ENCODE measurements at places on chromosomes 6 and 20. TPM values are rescaled to one million over a fixed set of nuclear protein-coding genes. Genes with fewer than 3 reads are reported as not detected.

DNA sequence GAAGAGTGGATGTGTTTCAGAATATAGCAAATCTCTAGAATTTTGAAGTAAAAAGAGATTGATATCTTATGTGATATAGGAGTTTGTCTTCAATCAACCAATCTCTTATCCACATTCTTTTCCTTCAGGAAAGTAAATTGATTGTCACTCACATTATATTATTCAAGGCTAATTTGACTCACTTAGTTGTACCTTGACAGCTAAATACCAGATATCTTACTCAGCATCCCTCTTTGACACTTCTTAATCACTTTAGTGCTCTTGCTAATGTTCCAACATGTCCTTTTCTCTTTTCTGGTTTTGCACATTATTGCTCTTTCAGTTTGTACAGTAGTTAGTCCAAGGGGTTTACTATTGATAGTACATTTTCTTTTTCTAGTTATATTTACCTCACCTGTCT is 286.9 kb upstream of the PTCHD4 start:
- H3K4me1 ChIP-seq, result no peaks in the 10 kb centered on the region
- no peak for DNase-seq
- no peaks in the 10 kb centered on the region for H3K27me3 ChIP-seq
- H3K27ac ChIP-seq, result no peak overlapping the region
- no peaks in the 10 kb centered on the region for H3K36me3 ChIP-seq

DNA sequence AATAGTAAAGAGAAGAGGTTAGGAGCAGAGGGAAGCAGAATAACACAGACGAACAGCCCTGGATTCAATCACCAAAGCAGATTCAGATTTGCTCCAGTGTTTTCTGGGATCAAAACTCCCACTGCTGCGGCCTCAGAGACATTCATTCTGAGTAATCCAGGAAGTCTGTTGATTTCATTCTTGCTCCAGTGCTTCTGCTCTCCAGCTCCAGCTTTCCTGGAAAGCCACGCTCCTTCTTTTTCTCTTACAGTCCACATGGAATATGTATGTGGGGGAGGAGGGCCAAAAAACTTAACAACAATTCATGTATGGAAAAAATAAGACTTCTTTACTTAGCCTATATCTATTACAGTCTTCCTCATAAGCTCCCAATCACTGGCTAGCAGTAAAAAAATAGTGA is 26.4 kb upstream of the UST start:
- peaks cover 2% of the 10 kb centered on the region for H3K4me1 ChIP-seq
- peak; percentile 22 for DNase-seq
- no peak overlapping the region for H3K4me3 ChIP-seq
- H3K36me3 ChIP-seq, result no peaks in the 10 kb centered on the region

- no peak overlapping the region for H3K27ac ChIP-seq
- no peak for DNase-seq
- peaks cover 1% of the 10 kb centered on the region for H3K36me3 ChIP-seq
- no peak overlapping the region for H3K4me3 ChIP-seq
- H3K4me1 ChIP-seq, result no peaks in the 10 kb centered on the region
These were observed 55.4 kb upstream of the TULP4 start for GRCh38 chr6:158256746-158257424.

DNA sequence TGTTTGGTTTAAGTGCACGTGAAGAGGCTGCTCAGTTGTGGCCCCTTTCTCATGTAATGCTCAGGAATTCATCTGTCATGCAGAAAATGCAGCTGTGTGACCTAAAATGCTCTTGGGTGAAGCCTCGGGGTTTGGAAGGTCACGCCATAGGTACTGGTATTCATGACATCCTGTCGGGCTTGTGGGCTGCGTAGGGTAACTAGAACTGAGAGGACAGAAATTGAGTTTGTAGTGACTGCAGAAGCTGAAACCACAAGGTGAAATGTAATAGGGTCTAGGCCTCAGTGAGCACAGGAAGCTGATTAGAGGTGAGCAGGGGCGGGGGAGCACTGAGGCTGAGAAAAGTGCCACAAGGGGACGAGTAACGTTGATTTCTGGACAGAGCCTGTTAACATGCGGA is 128.8 kb downstream of the SOBP start:
- H3K36me3 ChIP-seq, result no peaks in the 10 kb centered on the region
- DNase-seq, result no peak
- no peak overlapping the region for H3K27ac ChIP-seq
- no peaks in the 10 kb centered on the region for H3K27me3 ChIP-seq

DNA sequence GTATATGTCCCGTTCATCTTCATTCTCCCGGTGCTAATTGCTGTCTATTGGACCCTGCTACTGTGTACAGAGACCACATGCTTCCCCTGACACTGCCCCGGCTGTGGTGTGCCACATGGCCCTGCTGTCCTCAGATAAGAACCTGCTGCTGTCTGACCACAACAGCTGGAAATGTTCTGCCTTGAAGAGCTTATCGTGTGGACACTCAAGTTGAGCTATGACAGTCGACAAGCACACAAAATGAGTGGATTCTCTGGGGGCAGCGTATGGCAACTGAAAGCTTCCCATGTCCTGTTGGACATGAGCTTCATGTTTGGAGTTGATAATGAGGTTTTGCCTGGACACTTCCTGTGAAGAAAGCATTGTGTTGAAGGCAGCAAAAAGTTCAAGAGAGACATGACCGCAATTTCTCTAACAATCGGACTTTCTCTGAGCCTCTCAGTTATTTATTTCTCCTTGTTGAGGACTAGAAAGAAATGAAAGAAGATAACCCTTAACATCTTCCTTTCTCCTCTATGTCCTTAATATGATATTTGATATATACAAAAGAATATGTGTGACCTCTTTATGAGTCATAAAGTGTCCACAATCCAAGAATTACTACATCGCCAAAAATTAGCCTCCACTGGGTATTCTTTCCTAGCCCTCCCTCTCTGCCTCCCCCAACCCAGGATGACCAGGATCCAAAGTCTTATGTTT is 187.1 kb upstream of the TCF21 start:
- H3K4me3 ChIP-seq, result no peak overlapping the region
- no peaks in the 10 kb centered on the region for H3K36me3 ChIP-seq
- H3K4me1 ChIP-seq, result peaks cover 4% of the 10 kb centered on the region
- no peak overlapping the region for H3K27ac ChIP-seq

- H3K36me3 ChIP-seq, result no peaks in the 10 kb centered on the region
- no peak overlapping the region for H3K27ac ChIP-seq
These were observed 42.6 kb downstream of the MAPK14 start for GRCh38 chr6:36070252-36070651.

The EYA2 gene
- 0.37 TPM for polyA plus RNA-seq

DNA sequence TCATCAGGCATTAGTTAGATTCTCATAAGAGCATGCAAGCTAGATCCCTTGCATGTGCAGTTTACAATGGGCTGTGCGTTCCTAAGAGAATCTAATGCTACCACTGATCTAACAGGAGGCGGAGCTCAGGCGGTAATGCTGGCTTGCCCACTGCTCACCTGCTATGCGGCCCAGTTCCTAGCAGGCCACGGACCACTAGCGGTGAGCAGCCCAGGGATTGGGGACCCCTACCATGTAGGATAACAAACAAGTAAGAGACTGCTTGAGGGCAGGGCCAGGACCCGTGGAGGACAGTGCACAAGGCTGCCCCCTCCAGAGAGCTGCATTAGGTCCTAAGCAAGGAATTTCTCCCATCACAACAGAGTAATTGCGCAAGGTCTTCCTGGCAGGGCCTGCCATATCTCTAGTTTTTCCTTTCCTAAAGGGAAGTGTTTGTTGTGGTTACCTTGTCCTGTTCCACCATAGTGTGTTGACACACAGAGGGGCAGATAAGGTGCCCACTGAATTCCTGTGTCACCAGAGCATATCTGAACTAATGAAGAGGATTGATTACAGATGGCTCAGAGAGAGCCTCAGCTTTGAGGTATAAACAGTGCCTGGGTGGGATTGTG is 58.0 kb downstream of the PACRG start:
- no peak overlapping the region for H3K27ac ChIP-seq
- no peaks in the 10 kb centered on the region for H3K4me1 ChIP-seq
- DNase-seq, result no peak
- H3K4me3 ChIP-seq, result no peak overlapping the region
- no peaks in the 10 kb centered on the region for H3K36me3 ChIP-seq

DNA sequence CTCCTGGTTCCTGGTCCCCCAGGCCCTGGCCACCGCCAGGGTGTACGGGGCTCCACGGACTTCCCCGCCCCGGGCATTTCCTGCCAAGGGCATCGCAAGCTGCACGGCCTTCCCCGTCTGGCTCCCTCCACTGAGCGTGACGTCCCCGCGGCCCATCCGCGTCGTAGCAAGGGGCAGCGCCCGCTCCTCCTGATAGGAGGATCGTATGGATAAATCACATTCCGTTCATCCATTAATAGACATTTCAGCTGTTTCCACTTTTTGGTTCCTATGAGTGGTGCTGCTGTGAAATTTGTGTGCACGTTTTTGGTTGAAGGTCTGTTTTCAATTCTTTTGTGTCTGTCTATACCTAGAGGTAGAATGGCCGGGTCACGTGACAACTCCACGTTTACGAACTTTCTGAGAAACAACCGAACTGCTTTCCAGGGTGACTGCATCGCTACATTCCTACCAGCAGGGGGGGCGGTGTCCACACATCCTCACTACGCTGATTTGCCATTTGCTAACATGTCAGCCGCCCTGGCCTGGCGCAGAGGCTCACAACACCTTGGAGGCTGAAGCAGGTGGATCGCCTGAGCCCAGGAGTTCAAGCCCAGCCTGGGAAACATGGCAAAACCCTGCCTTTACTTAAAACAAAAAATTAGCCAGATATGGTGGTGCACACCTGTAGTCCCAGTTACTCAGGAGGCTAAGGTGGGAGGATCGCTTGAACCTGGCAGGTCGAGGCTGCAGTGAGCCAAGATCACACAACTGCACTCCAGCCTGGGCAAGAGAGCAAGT is 37.7 kb downstream of the KCNQ2 start:
- H3K4me3 ChIP-seq, result no peak overlapping the region
- H3K27ac ChIP-seq, result no peak overlapping the region
- no peaks in the 10 kb centered on the region for H3K27me3 ChIP-seq
- no peaks in the 10 kb centered on the region for H3K4me1 ChIP-seq
- peak; percentile 33 for DNase-seq

DNA sequence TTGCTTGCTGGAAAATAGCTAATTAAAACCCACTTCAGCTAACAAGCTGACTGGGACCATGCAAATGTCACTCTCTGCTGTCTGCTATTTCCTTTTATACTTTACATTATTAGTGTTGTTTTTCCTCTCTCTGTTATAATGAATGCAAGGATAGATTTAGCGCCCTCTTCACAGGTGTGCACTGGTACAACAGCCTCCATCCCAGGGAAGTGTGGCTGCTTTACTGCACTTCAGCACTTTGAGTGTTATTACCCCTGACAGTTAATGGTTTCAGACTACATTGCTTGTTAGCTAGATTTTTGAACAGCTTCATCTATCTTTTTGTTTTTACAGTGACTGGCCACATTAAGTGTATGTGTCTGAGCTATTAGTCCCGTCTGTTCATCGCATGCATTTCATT is 405.7 kb downstream of the RNF144B start:
- no peaks in the 10 kb centered on the region for H3K27me3 ChIP-seq
- H3K36me3 ChIP-seq, result no peaks in the 10 kb centered on the region
- H3K27ac ChIP-seq, result no peak overlapping the region

- no peaks in the 10 kb centered on the region for H3K27me3 ChIP-seq
- peak; percentile 45 for DNase-seq
- no peaks in the 10 kb centered on the region for H3K36me3 ChIP-seq
- H3K4me3 ChIP-seq, result no peak overlapping the region
These were observed 82.1 kb downstream of the PSMG4 start for GRCh38 chr6:3340894-3341293.

- peak; percentile 14 for DNase-seq
- H3K27me3 ChIP-seq, result no peaks in the 10 kb centered on the region
- no peak overlapping the region for H3K27ac ChIP-seq
- H3K36me3 ChIP-seq, result no peaks in the 10 kb centered on the region
These were observed 40.6 kb upstream of the JAG1 start for GRCh38 chr20:10714236-10714975.

GRCh38 chr6:160333841-160334240 is 14.3 kb upstream of the SLC22A3 start:
- H3K36me3 ChIP-seq, result no peaks in the 10 kb centered on the region
- no peak for DNase-seq
- no peaks in the 10 kb centered on the region for H3K27me3 ChIP-seq
- no peaks in the 10 kb centered on the region for H3K4me1 ChIP-seq
- H3K27ac ChIP-seq, result no peak overlapping the region

The TGM2 gene
- 238 TPM for polyA plus RNA-seq

The BMP5 gene
- 0.05 TPM for polyA plus RNA-seq

DNA sequence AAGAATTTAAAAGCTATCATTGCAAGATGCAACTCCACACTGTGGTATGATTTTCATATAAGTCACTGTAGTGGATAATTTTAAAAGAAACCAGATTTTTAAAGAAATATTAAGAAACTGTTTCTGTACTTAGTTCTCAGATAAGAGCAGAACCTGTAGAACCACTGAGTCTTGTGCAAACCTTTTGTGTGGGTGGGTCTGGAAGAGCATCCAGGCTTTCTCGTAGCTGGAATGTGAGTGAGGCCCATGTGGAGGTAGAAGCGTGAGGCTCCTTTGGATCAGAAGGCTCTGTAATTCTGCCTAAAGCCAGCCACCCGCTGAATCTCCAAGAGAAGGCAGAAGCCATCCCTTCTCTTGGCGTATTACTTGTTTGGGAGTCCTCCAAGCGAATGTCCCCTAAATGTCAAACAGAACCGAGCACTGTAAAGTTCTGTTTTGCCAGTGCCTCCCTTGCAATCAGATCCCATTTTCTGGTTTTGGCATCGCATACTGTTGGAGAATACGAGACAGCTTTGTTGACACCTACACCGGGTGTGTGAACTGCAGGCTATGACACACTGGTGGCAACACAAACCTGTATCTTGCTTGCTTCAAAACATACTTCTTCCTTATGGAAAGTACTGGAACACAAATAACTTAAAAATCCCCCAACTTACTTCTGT is 188.7 kb downstream of the FOXC1 start:
- H3K36me3 ChIP-seq, result no peaks in the 10 kb centered on the region
- no peak overlapping the region for H3K4me3 ChIP-seq
- peaks cover 2% of the 10 kb centered on the region for H3K4me1 ChIP-seq
- no peak overlapping the region for H3K27ac ChIP-seq

DNA sequence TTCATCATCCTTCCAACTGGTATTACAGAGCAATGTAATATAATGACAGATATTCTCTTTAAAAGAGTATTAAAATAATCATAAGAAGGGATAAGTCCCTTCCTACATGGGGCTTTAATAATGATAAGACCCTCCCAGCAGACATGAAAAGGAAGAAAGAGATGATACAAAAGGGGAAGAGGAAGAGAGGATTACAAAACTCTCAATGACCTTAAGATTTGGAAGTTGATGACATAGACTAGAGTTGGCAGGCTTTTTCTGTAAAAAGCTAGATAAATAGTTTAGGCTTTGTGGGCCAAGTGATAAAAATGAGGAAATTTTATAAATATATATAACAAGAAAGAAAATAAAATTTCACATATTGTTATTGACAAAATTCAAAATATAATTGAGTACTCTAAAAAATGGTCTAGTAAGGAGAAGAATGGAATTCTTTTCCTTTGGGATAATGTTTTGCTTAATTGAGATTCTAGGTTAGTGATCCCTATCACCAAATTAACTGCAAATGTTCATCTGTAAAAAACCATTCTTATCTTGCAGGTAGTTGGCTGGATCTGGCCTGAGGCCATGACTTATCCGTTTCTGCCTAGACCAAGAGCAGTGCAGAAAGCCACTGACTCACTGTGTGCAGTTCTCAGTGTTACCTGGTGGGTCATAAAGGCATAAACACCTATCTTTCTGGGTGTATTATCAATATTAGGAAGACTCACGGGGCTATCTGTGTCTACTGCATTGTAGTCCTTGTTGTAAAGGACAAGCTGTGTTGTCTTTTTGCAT is 11.0 kb downstream of the RIPOR2 start:
- peaks cover 5% of the 10 kb centered on the region for H3K4me1 ChIP-seq
- H3K27ac ChIP-seq, result no peak overlapping the region
- H3K4me3 ChIP-seq, result no peak overlapping the region

Data from fibroblast of lung (primary cell).